ENCODE measurements at places on chromosomes 16 and 17.

- peak; percentile 69 for DNase-seq
These were observed 19.5 kb upstream of the RAP1GAP2 start for GRCh38 chr17:2776589-2777241.

DNA sequence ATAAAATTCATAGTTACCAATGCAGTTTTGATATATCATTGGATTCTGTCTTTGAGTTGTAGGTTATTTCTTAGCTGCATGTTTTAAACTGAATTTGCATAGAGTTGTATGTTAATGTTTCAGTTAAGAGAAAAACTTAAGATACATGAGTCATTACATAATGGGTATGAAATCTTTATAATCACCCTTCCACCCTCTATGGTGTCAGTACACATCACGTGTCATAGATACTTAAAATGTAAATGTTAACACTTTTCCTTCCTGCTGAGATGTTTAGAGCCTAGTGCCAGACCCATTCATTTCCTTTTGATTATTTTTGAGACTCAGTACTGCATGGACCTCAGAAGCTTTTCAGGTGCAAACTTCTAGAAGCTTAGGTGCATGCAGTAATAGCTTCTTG, 20.5 kb downstream of the ZNF207 start:
- no peak for DNase-seq

GRCh38 chr16:29903590-29903989, 3.3 kb downstream of the ASPHD1 start:
- no peak for DNase-seq

DNA sequence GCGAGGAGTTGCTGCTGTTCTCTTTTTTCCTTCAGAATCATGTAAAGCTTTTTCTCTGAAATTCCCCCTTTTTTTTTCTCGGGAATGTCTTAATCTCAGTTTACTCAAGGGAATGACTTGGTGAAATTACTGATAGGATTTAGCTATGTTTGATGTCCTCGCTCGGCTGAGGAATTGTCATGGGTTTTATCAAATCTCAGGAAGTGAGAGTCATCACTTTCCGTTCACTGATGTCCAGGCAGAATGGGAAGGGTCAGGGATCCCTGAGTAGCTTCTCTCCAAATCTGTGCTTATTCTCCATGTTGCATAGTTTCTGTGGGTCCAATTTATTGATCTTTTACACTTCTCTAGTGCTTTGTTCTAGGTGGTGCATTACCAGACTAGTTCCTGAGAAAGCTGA, 6.3 kb downstream of the IGSF6 start:
- DNase-seq, result no peak

DNA sequence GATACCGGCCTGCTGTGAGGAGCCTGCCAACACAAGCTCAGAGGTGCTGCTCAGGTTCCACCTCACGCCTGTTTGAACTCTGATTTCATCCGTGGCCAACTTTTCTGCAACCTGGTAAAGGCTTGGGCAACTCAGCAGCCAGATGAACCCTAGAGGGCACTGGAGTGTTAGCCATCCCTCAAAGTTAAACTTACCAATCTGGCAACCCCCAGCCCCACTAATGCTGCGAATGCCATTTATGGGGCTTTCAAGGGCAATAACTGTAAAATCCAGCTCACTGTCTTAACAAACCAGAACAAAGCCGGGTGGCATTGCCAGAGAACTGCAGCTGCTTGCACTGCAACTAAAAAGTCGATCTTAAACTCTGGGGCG, 105.5 kb downstream of the AXIN2 start:
- DNase-seq, result no peak

- no peak for DNase-seq
These were observed 188.2 kb upstream of the ANKFN1 start for GRCh38 chr17:55965051-55965450.

- DNase-seq, result no peak
These were observed 14.0 kb downstream of the SALL1 start for GRCh38 chr16:51137097-51137496.

- no peak for DNase-seq
These were observed 3.0 kb upstream of the COL1A1 start for GRCh38 chr17:50204431-50204830.

GRCh38 chr16:12680531-12680930, 123.2 kb downstream of the CPPED1 start:
- DNase-seq, result no peak

Data from dorsolateral prefrontal cortex (tissue), 122 donors.